ENCODE measurements at places on chromosomes 2 and 18.

- DNase-seq, result no peak
Measured at GRCh38 chr2:64230540-64230939, 86.3 kb upstream of the PELI1 start.

- DNase-seq, result no peak
Measured at GRCh38 chr2:57696016-57696415, 350.6 kb upstream of the VRK2 start.

DNA sequence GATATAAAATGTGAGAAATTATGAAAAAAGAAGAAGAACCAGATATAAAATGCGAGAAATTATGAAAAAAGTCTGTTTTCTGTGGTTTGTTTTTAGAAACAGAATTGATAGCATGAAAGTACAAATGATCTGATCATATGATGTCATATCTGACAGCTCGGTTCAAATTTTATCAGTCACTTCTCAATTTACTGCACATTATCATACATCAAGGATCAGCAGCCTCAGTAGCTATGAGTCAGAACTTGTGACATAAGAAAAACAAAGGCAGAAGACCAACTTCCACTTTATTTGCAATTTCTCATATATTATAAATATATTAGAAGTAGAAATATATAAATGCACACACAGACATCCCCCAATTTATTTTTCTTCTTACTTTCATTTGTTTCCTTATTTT is 634.0 kb downstream of the LRP1B start:
- DNase-seq, result no peak

GRCh38 chr2:224407241-224407701 is 5.4 kb upstream of the FAM124B start:
- no peak for DNase-seq

- DNase-seq, result no peak
Measured at GRCh38 chr2:36783246-36783645, 86.7 kb downstream of the VIT start.

DNA sequence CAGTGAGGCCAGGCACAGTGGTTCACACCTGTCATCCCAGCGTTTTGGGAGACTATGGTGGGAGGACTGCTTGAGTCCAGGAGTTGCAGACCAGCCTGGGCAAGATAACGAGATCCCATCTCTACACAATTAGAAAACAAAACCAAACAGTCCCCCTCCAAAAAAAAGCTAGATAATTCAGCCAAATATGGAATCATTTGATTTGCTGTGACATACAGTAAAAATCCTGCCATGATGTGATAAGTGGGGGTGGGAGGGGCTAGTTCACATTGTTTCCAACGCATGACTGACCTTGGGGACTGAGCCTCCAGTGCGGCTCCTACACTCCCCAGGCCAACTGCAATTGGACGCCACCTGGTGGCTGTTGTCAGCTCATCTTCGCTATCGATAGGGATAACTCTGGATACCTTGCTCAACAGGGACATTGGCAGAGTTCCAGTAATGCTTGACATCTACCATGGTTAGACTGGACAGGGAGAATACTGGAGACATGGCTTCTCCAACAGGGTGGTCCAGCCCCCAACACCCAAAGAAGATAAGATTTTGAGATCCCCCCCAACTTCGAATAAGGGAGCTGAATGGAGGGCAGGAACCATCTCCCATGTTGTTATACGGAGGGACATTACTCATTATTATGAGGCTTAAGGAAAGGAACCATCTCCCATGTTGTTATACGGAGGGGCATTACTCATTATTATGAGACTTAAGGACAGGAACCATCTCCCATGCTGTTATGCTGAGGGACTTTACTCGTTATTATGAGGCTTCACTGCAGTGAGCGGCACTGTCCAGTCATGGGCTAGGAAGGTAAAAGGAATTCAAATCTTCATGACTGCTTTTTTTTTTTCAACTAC is 135.9 kb downstream of the TGIF1 start:
- peak; percentile 63 for DNase-seq

GRCh38 chr18:79850731-79851130 is 53.0 kb downstream of the KCNG2 start:
- no peak for DNase-seq

DNA sequence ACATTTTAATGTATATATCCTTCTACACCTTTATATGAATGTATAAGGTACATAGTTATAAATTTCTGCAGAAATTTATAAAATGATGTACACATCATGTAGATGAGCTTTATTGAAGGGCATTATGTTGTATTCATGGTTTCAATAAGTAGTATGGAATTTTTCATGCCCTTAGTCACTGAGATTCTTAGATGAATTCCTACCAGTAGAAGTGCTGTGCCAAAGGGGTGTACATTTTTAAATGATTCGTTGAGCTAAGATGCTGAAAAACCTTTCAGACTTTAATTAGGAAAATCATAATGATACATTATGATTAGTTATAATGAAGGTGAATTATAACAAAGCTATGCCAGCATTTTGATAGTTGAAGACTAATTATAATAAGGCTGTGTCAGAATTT is 115.2 kb downstream of the ZNF236 start:
- DNase-seq, result no peak

GRCh38 chr18:23311351-23312121 is 141.6 kb upstream of the RIOK3 start:
- no peak for DNase-seq

- DNase-seq, result no peak
Measured at GRCh38 chr2:195768431-195768830, 111.4 kb downstream of the SLC39A10 start.

DNA sequence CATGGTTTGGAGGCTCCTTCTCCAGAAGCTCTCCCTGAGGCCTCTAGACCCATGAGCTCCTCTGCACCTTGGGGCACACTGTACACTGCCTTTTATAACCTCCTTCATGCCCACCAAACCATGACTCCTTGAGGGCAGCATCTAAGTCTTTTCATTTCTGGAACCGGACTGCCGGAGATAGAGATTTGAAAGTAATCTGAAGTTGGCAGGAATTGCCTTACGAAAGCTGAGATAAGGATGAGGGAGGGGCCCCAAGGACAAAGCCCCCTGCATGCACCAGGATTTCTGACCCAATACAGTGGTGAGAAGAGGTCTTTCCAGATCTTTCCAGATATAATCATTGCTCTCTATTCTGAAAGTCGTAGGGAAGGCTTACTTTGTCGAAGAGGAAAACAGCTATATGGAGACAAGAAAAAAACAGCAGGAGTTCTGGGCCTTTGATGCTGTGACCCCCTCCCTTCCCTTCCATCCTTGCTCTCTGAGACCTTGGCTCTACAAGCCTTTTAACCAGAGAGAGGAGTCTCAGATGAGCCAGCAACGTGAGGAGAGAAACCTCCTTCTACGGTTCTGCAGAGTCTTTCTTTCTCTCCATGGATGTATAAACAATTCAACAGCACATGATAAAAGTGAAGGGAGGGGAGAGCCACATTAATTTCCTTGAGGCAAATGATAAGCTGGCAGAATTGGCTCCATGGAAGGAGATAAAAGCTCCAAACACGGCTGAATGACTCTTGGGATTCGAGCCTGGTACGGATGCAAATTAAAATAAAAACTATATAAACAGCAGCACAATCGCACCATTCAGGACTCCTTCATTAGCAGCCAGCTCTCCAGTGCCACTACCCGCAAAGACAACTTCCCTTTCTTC is 88.0 kb upstream of the RTN4 start:
- DNase-seq, result no peak

GRCh38 chr2:176099728-176100546 is at the start of gene HOXD12:
Gene HOXD12 (plus strand): TSS chr2:176099795. CDS start chr2:176099802, 7 bp downstream.
- DNase-seq, result no peak

DNA sequence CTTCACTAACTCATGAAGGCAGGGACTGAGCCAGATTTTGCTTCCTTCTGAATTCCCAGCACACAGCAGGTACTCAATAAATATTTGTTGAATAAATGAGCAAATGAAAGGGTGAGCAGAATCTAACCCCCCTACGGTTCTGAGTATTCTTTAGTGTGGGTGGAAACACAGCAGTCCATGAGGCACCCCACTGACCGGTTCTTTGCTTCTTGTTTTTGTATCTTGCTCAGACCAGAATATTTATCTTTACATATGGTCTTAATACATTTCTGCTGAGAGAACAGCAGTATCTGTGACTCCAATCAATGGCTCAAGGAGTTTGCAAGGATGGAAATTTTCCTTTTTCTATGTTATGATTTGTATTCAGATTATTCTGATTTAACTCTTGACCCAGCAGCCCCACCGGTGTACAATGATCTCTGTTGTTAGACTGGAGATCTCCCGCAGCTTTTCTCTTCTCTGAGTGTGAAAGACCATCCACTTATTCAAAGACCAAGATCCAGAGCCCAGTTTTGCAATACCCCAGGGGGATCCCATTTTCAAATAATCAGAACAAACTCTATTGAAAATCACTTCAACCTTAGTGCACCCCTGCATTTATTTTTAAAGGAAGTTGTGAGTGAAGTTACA is 506.5 kb upstream of the TNP1 start:
- no peak for DNase-seq

- DNase-seq, result no peak
Measured at GRCh38 chr2:108396845-108397244, 19.1 kb downstream of the SULT1C4 start.

GRCh38 chr2:111702119-111702803 is 181.7 kb downstream of the ANAPC1 start:
- peak; percentile 40 for DNase-seq

- DNase-seq, result no peak
Measured at GRCh38 chr2:96389736-96390135, 54.2 kb downstream of the NCAPH start.

DNA sequence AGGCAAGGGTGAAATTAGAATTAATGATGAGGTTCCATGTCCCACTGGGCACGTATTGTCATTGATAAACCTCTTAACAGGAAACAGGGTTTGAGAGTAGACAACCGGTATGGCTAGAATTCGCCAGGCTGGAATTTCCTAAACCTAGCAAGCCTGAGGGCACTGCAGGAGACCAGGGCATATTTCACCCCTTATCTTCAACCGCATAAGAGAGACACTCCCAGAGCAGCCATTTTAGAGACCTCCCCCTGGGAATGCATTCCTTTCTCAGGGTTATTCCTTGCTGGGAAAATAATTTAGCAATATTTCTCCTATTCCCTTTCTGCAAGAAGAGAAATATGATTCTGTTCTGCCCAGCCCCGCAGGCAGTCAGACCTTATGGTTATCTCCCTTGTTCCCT is 334.6 kb upstream of the LYPD1 start:
- DNase-seq, result no peak

- no peak for DNase-seq
Measured at GRCh38 chr18:37654731-37655369, 89.3 kb upstream of the CELF4 start.

Data from activated CD4-positive, alpha-beta T cell treated with anti-CD3 and anti-CD28 coated beads, Interleukin-2, amount 50 U/mL, for 4 hours (primary cell).